ENCODE measurements at places on chromosomes 2 and 18.

- no peak for DNase-seq
These were observed 41.1 kb downstream of the CDCA7 start for GRCh38 chr2:173395567-173396351.

DNA sequence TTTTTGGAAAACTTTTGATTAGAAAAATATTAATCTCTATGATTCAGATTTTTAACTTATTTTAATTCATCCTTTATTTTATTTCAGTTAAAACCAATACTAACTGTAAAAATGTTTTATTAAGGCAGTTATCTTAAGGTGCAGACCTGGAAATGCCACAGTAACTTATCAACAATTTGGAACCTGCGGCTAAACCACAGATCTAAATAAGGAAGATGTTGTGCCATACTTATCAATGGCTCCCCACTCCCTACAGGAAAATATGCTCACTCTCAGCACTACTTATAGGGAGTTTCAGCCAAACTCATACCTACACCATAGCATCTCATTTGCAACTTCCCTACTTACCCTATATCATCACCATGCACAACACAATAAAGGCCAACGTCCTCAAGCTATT is 226.9 kb upstream of the KYNU start:
- no peak for DNase-seq

- no peak for DNase-seq
These were observed 27.3 kb downstream of the GKN2 start for GRCh38 chr2:68925295-68925896.

DNA sequence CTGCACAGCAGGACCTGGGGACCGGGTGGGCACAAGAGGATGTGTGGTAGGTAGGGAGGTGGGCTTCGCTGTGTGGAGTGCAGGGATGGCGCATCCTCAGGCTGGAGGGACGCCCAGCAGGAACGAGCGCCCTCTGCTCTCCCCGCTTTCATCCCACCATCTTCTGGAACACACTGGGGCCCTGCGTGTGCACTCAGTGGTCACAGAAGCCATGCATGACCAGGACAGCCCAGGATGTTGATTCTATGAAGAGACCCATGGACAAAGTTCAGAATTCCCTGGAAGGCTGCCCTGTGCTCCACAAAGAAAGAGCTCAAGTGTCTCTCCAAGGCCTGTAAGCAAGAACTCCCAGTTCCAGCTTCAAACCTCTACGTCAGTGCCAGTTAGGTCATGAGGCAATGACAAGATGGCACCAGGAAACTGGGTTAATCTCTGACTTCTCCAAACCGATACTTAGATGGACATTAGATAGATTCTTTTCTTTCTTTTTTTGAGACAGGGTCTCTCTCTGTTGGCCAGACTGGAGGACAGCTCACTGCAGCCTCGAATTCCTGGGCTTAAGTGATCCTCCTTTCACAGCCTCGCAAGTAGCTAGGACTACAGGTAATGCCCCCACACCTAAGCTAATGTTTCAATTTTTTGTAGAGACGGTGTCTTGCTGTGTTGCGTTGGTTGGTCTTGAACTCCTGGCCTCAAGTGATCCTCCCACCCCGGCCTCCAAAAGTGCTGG is 3.4 kb downstream of the SLC66A2 start:
- DNase-seq: no peak

GRCh38 chr2:240578110-240578450 is 8.5 kb upstream of the CAPN10 start:
- no peak for DNase-seq

DNA sequence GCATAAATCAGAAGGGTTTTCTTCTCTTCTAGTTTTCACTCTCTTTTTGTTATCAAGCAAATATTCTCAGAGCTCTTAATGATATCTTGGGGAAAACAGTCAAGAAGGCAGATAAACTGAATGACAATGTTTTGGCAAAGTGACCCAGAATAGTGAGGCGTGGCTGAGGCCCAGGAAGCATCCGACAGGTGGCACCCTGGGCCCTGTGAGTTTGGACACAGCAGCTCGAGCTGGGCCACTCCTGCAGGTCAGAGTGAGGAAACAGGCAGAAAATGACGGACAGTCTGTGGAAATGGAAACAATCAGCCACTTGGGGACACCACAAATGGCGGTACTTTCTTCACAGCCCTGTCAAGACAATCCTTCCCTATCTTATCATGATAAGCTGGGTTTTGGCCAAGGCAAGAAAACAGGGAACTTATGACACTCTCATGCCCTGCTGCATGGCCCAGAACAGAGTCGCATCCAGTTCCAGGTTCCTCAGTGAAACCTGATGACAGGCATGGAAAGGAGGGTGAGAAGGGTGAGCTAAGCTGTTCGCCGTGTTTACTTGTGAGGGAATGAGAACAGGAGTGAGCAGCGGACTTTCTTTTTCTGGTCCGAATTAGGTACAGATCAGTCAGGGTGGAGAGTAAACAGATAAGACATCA is 32.1 kb downstream of the MRPL44 start:
- no peak for DNase-seq

GRCh38 chr2:30437809-30438548 is 9.1 kb upstream of the LCLAT1 start:
- no peak for DNase-seq

GRCh38 chr2:204184226-204184625 is 247.7 kb downstream of the ICOS start:
- no peak for DNase-seq

GRCh38 chr2:7773362-7774360 is 856.4 kb downstream of the RNF144A start:
- DNase-seq: no peak

DNA sequence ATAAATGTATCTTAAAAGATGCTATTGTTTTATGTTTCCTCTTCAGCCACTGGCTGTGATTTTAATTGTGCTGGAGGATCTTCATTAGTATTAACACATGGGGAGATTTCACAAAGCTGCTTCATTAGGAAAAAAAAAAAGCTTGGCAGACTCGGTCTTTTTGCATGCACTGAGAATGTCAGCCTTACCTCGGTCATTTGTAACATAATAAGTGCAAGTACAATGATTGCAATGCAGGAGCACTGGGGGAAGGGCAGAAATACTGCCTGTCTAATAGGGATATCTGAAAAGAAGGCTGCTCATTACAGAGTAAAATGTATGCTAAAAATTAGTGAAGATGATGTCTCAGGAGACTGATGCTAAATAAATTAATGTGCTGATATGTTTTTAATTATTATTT is 1.3 kb upstream of the BAZ2B start:
- DNase-seq: no peak

DNA sequence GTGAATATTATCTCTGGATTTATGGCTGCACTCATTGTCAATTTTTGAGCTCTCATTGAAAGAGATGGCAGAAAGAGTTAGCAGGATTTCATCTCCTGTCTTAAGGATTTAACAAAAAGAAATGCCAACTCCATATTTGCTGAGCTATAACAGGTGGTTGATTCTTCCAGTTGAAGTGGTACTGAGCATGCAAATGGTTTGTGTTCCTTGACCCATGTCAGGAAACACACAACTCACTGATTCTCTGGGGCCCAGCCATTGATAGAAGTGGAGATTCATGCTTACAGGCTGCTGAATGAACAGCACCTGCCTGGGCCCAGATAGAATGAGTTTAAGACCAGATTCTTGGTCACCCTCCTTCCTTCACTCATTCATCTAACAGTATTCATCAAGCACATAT is 128.8 kb downstream of the CERS6 start:
- no peak for DNase-seq

- no peak for DNase-seq
These were observed 1.3 kb upstream of the LYPD1 start for GRCh38 chr2:132671151-132671835.

GRCh38 chr18:24006712-24007313 is 7.7 kb upstream of the TTC39C start:
- DNase-seq: no peak

- peak; percentile 79 for DNase-seq
These were observed 24.7 kb upstream of the NMUR1 start for GRCh38 chr2:231554748-231555545.
